Activated CD4-positive, alpha-beta T cell treated with anti-CD3 and anti-CD28 coated beads, Interleukin-2, amount 50 U/mL, for 24 hours (primary cell): ENCODE measurements at places on chromosomes 3 and 15.

DNA sequence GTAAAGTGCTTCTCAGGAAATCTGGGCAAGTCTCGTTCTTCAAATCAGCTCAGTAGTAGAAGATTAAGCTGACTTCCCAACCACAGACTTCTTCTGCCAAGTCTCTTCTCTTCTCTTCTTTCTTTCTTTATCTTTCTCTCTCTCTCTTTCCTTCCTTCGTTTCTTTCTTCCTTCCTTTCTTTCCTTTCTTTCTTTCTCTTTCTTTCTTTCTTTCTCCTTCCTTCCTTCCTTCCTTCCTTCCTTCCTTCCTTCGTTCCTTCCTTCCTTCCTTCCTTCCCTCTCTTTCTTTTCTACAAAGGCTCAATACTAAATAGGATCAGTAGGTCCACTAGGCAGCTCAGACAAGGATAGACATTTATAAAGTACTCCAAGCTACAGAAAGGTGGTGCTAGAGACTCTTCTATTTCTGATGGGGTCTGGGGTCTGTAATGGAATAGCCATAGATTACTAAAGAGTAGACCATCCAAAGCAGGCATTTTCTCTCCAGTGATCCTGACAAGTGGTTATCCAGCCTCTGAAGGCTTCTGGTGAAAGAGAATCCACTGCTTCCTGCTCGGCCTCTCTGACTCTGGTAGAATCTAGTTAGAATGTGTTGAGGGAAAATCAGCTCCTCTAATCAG lies 100.8 kb downstream of the TPRG1 start:
- DNase-seq, result no peak

DNA sequence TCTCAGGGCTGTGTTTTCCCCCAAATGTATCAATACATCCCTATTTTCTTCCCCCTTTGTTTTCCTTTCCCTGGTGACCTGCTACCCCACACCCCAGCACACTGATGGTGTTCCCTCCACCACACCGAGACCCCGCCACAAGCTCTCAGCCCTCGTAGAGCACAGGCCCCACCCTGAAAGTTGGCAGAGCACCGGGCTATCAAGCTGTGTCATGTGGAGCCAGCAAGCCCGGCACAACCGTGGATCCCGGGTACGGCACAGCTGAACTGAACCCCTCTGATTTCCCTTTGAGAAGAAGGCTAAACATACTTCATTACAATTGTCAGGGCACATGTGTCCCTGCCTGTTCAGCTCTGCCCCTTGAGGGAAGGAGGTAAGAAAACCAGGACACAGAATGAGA lies 69.9 kb downstream of the LRIG1 start:
- DNase-seq, result no peak

DNA sequence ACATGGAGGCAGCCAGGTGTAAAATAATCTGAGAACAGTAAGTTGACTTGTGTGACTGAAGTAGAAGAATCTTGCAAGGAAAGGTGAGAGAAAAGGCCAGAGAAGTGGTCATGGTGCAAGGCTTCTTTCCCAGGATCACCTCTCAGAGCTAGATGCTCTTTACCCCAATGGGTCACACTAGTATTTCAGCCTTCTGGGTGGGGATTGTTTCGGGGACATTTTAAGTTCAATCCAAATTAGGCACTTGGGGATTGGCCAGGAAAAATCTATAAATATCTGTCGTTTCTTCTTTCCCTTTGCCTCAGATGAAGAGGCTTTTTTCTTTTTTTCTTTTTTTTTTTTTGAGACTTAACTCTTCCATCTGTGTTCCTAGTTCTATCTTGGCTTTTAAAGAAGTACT lies 188.0 kb downstream of the KLHL25 start:
- no peak for DNase-seq

DNA sequence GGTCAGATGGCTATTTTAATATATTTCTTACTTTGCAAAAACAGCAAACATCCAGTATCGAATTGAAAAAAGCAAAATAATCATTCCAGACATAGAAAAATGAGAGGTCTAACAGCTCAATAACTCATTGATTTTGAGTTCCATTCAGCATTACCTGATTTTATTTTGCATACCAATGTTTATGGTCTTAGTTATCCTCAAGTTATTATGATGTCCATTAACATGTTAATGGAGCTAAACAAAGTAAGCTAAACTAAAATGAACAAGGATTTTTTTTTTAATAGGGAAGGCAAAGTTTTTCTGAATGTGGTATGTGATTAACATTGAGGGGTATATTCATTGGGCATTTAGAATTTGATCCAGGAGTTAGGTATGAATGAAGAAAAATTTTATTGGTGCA lies 13.1 kb downstream of the MYH15 start:
- DNase-seq, result no peak

DNA sequence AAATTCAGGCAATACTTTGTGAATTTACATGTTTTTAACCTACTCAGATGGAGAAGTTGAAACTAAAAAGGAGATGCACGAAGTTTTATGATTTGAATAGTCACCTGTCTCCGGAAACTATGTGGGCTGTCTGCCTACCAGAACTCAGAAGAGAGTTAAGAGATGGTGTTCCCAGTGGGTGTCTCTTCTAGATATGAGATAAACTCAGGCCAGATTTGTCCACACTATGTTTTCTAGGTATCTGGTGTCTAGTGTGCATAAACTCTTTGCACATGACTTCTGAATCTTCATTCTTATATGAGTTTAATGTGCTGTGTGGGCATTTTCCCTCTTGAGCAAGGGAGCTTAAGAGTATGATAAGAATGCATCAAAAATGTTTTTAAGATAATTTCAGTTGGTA lies 222.8 kb downstream of the FOXP1 start:
- no peak for DNase-seq

- no peak for DNase-seq
These were observed 31.3 kb downstream of the NOX5 start for GRCh38 chr15:69045802-69046201.

DNA sequence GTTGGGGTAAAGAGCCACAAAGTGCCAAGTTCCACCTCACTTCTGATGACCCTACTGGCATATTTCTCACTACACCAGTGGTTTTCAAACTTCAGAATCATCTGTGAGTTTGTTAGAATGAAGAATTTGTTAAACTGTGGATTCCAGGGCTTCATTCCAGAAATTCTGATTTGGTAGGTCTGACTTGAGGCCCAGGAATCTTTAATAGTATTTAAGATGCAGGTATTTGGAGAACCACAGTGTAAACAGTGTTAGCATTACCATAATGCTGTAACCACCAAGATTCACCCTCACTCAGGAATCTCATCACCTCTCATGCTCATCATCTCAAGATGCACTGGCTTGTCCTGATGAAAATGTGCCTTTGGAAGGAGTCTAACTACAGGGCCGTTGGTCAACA lies 6.0 kb downstream of the KCNMB3 start:
- no peak for DNase-seq
